ENCODE measurements at places on chromosomes 4 and X. TPM values are rescaled to one million over a fixed set of nuclear protein-coding genes. Genes with fewer than 3 reads are reported as not detected.

Gene LYAR
- total RNA-seq, result 33.7 TPM

Gene SOWAHB
- 0.05 TPM for total RNA-seq

Gene ATP1B4
- 0.04 TPM for total RNA-seq

Gene PDGFRA
- total RNA-seq, result 0.47 TPM

Gene POU3F4
- not detected for total RNA-seq

Gene MAOA
- total RNA-seq, result 1.3 TPM

Gene CLDN34
- total RNA-seq, result not detected

Gene TMEM255A
- 0.39 TPM for total RNA-seq

Gene FANCB
- total RNA-seq, result 2.7 TPM

Gene TBC1D8B
- total RNA-seq, result 1.2 TPM

Gene ZNF732
- not detected for total RNA-seq

Gene FDCSP
- total RNA-seq, result not detected

Gene DCAF8L2
- not detected for total RNA-seq

Gene SLC25A4
- total RNA-seq, result 14.7 TPM

Gene ANXA3
- total RNA-seq, result 60.1 TPM

Gene HSFX2
- 0.27 TPM for total RNA-seq

Gene C4orf51
- not detected for total RNA-seq

Gene SYN1
- total RNA-seq, result 0.22 TPM

Gene CACNA1F
- not detected for total RNA-seq

Data from A549 treated with Mapracorat at 1 μM for 4 hours (cell line).